ENCODE measurements at places on chromosomes 11 and 22.

GRCh38 chr11:12131943-12132789, 21.8 kb downstream of the MICAL2 start:
- no peak for DNase-seq

GRCh38 chr11:28243061-28243460, 134.9 kb downstream of the METTL15 start:
- DNase-seq = no peak

GRCh38 chr11:86784241-86784681, 16.1 kb upstream of the PRSS23 start:
- DNase-seq = no peak

DNA sequence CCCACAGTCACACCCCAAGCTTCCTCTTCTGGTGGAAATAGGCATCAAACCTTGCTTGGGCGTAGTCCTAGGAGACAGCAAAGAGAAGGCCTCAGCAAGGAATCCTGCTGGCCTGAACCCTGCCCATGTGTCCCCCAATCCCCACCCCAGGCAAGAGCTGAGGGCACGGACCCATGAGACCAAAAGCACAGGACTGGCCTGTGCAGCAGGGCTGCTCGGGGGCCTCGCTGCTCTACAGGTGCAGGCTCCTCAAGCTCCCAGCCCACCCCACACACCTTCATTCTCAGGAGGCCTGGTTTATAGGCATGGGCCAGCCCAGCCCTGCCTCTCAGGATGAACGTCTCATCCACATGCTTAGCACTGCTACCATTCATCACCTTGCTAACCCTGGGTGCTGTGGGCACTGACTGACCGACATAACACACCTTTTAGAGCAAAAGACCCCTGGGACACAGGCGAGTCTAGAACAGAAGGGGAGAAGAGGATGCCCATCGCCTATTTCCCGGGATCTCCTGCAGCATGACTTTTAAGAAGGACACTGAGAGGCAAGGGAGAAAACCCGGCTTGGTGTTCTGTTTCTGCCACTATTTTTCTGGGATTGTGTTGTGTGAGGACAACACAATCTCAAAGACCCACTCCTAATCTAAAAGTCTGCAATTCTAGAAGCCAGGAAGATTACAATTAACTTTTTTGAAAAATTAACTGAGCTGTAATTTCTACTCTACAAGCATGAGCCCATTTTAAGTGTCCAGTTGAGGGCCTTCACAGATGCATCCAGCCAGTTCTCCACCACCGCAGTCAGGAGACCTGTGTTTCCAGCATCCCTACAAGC, 15.4 kb downstream of the TCIRG1 start:
- no peak for DNase-seq

Measured in spinal cord (tissue), 10 donors.